ENCODE measurements at places on chromosomes 6 and 20.

GRCh38 chr20:19019734-19020364, 192.6 kb upstream of the SLC24A3 start:
- no peak for DNase-seq

DNA sequence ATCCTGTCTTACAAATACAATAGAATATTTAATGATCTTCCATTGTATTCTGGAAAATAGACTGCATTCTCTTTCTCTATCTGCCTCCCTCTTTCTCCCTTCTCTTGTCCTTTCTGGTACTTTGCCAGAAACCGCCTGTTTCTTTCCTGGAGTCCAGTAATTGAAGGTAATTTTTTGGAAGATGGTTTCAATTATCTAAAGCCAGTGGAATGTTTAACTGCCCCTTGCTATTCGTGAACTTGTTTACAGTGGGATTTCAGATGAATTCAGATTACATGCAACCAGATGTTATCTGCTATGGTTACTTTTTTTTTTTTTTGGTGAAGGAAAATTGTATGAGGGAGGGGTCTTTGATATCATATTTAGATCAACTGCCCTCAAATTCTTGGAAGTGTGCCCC, 655.5 kb upstream of the FLRT3 start:
- DNase-seq: peak; percentile 70

- DNase-seq: no peak
Measured at GRCh38 chr20:40331807-40332560, 357.1 kb downstream of the MAFB start.

DNA sequence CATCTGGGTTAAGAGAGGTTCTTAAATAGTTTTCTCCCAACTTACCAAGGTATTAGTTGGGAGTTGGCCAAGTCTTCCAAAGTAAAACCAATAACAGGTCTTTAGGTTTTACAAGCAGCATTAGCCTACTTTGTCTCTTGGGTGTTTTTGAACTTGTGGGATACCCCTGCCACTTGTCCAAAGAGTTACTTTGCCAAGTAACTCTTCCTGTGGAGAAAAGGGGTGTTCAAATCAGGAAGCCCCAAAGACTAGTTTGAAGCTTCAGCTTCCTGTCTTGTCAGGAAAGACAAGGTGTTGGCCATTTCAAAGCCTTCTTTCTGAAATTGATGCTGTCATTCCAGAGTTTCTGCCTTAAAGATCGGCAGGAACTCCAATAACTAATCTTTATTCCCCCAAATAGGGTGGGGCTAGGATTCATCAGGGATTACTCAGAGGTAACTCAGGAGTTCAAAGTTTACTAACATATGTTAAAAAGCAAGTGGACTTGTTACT, 822 bp downstream of the RAB22A start:
- no peak for DNase-seq

GRCh38 chr6:13113981-13114593, 214.2 kb downstream of the TBC1D7 start:
- DNase-seq: no peak

GRCh38 chr6:110044096-110044495, 66.0 kb downstream of the GPR6 start:
- no peak for DNase-seq

- no peak for DNase-seq
Measured at GRCh38 chr6:11609324-11610071, 71.9 kb downstream of the TMEM170B start.

DNA sequence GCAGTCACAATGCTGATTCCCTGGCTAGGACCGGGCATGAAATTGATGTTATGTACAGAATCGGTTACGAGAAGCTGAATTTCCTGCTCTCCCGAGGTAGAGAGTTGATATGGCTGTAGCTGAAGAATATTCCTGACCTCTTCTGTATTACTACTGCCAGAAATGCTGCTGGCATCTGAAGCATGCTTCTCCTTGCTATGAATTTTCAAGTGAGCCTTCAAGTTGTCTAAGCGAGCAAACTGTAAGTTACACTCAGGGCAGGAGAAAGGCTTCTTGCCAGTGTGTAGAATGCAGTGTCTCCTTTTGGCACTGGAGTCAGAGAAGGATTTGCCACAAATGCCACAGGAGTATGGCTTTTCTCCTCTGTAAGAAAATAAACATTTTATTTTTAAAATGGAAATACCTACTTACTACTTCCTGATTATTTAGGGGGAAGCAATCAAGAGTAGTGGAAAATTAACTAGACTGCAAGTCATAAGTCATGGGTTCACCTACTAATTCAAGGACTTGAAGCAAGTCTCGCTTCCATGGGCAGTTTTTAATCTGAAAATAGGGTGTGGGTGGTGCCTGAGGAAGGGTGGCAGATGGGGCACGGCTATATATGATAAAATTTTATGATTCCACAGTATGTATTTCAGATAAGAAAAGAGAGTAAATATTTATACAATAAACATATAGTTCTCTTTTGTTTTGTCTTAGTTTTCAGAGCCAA, 10.8 kb upstream of the MICAL1 start:
- DNase-seq: no peak

- no peak for DNase-seq
Measured at GRCh38 chr6:169164986-169165385, 88.7 kb downstream of the THBS2 start.

DNA sequence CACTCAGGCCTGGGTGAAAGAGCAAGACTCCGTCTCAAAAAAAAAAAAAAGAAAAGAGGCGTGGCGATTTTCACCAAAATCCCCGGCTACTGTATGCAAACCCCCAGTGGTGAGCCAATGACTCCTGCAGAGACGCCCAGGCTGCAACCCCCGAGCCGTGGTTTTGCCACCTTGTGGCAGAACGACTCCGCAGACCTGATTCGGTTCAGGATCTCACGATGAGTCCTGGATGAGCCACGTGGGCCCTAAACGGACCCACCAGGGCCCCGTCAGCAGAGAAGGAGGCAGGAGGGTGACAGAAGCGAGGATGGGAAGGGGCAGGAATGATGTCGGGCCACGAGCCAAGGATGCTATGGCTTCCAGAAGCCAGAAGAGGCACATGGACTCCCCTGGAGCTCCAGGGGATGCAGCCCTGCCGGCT, 42.5 kb downstream of the SLC2A4RG start:
- no peak for DNase-seq

- DNase-seq: no peak
Measured at GRCh38 chr6:135121434-135121833, 59.7 kb upstream of the MYB start.

- no peak for DNase-seq
Measured at GRCh38 chr6:7881765-7882500, 28.7 kb downstream of the TXNDC5 start.

DNA sequence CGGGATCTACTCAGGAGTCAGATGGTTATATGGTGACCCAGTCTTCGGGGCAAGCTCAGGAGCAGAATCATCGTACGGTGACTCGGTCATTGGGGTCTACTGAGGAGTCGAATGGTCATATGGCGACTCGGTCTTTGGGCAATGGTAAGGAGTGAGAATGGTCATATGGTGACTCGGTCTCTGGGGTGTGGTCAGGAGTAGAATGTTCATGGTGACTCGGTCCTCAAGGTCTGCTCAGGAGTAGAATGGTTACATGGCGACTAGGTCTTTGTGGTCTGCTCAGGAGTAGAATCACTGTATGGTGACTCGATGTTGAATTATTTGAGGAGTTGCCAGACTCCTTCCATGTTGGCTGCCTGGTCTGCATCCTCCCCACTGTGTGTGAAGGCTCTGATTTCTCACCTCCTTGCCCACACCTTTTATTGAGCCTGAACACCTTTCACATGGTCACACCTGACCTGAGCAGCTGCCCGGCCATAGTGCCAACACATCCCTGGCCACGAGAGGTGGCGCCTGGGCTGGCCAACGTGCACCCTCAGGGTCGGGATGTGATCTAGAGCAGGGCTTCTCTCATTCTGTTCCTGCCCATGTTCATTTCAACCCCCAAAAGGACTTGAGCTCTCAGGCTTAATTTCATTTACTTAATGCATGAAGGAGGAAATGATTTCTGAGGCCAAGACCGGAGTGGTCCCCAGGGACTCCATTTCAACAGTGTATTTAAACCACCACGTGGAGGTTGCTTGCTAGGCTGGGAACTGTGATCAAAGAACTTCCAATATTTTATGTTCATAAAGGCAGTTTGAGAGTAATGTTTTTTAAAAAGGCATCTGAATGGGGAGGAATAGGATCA, 119.5 kb downstream of the PHACTR3 start:
- no peak for DNase-seq

DNA sequence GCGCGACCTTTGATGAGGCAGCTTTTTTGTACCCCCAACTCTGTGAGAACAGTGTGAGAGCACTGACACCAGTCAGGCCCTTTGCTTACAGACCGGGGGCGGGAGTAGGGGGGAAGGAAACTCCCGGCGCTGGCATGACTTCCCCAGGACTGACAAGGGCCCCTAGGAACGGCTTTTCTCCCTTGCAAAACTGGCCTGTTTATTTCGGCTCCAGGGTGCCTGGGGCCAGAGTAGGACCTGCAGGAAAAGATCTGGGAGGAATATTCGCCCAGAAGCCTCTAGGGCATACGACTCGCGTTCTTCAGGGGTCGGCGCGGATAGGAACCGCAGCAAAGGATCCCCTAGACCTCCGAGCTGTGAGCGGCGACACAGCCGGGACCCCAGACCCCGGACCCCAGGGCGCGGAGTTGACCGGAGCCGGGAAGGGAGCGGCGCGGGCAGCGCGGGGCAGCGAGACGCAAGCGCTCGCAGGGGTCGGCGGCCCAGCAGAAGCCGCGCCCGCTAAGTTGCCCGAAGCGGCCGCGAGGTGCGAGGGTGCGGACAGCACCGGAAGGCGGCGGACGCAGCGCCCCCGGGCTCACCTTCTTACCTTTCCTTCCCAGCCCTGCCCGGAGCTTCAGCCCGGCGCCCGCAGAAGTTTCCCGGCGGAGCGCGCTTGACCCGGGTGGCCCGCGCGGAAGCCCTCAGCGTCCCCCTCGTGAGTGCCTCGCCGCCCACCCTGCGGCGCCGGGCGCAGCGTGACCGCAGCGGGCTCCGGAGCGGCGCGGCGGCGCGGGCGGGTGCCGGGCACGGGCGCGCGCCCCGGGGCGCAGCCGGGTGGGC, at the start of gene POPDC3:
Gene POPDC3 (minus strand): TSS at position 771 of the 822 bp plus-strand sequence. CDS start 18,105 bp downstream, outside the sequence.
- DNase-seq: peak; percentile 22

DNA sequence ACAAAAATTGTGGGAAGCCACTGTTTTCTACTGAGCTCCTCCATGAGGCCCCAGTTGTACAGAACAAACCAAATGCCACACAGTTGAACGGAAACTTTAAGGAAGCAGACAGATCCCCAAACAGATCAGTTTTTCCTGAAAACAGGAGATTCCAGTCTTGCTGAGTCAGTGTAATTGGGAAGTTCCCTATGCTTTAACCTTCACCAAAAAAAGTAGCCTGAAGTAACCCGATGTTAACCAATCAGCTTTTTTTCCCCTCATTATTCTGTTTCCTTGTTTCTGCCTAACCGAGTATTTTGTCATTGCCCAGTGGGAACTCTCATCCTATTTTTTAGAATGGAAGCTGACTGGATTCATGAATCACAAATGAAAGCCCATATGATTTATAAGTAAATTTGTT, 36.7 kb downstream of the MARCKS start:
- no peak for DNase-seq

- no peak for DNase-seq
Measured at GRCh38 chr6:163423696-163424095, 9.2 kb downstream of the QKI start.

DNA sequence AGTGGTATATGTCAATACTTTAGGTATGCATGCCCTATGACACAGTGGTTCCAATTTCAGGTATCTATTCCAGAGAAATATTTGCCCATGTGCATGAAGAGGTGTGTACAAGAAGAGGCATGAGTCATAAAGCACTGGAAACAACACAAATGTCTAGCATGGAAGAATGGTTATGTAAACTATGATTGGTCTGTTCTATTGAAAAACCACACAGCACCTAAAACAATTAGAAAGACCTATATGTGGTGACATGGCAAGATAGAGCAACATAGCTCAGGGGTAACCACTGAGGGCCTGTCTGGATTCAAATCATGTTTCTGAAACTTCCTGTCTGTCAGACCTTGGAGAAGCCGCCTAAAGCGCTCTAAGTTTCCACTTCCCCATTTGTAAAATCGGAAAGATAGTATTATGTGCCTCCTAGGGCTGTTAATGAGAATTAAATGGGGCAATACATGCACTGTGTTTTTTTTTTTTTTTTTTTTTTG, 76.0 kb upstream of the SHLD1 start:
- no peak for DNase-seq

GRCh38 chr6:168370310-168370991, 50.9 kb upstream of the DACT2 start:
- DNase-seq: no peak

DNA sequence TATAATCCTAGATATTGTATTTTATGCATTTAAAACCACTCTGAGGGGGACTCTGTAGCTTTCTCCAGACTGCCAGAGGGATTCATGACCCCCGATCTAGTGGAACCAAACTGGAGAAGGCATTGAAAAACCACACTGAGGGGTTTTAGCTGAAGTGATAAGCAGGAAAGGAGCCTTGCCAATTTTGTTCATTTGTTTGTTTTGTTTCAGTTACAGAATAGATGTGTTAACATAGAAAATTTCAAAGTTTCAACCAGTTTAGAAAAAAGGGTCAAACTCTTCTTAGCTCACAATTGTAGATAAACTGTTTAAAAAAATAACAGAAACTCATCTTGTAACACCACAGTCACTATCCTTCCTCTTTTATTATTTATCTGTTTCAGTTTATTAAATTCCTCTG, 19.8 kb downstream of the TAB2 start:
- DNase-seq: no peak

DNA sequence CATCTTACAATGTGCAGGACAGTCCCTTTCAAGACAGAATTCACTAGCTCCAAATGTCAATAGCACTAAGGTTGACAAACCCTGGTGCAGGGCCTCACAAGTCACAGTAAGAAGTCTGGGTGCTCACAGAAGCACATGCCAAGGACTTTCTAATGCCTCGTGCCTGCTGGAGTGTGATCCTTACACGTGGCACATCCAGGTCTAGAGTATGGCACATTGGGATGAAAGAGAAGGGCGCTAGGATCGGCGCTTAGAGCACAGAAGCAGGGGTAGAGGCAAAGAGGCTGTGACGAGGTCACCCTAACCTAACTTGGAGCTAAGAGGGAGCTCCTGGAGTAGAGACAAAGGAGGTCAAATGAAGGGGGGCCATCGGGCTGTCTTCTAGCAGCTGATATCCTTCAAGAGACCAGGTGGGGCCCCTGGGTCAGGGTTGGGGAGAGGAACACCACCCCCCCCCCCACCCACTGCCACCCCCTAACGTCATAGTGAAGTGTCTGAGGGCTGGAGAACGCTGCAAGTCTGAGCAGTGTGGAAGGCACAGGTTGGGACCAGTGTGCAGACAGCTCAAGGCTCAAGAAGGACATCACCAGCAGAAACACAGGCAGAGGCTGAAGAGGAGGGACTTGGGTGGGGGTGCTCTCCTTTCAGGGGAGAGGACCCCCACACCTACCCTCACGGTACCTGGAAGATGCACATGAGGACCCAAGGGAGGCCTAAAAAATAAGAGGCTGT, 97.8 kb upstream of the MRPS10 start:
- no peak for DNase-seq

DNA sequence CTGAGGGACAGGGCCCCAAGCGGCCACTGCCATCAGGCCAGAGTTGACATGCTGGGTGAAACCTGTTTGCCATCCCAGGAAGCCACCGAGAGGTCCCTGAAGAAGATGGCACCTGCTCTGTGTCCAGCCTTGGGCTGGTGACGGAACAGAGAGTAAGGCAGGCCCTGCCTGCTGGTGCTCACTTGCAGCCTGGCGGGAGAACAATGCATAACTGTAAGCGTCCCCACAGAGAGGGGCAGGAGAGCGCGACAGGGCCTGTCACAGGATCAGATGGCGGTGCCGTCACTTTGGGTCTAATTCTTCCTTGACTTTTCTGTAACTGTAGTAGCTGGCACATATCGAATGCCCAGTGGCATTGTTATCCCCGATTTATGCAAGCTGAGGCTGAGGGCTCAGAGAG, 29.0 kb upstream of the VSTM2L start:
- DNase-seq: no peak
